ENCODE measurements at places on chromosomes 5 and 9.

- no peak overlapping the region for H3K4me3 ChIP-seq
- no peaks in the 10 kb centered on the region for H3K36me3 ChIP-seq
- H3K27me3 ChIP-seq: no peaks in the 10 kb centered on the region
- no peaks in the 10 kb centered on the region for H3K4me1 ChIP-seq
Measured at GRCh38 chr5:100791391-100791790, 111.7 kb downstream of the ST8SIA4 start.

DNA sequence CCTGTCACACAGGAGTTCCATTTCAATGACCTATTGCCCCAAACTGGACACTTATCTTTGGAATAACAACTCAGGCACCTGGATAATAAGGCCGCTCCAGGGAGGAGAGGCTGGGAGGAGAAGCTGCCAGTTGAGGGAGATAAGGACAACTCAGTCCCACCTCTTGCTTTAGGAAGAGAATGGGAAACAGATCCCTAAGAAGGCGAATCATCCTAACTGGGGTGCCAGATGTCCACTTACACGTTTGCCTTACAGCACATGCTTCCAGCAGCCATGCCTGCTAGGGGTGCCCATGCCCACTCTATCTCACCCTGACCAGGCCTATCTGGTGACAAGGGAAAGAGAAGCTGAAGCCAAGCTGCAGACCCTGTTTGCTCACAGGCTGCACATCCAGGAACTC lies 6.5 kb downstream of the HK3 start:
- H3K27ac ChIP-seq: no peak overlapping the region
- no peaks in the 10 kb centered on the region for H3K4me1 ChIP-seq
- no peak for DNase-seq
- H3K36me3 ChIP-seq: no peaks in the 10 kb centered on the region

DNA sequence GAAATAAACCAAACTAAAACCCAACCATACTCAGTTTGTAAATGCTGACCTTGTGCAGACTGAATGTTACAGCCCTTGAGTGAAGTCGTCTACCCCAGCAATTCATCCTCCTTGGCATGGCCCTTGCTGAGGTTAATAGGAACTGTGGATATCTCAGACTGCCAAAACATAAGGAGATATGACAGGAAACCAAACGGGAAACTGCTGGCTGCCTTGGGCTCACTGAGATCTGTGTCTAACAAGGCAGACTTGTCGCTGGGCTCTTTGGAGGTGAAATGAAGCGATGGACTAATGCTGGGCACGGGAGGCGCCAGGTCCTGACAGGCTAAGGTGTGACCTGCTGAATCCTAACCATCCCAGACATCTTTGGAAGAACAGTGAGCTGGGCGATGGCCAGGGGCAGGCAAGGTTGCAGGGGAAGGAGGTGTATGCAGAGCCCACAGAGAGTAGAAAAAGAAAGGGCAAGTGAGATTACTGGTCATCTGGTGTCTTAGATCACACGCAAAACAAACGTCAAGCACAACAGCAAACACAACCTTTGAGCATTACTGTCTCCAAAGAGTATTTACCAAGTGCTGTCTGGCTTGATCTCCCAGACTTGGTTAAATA lies 44.6 kb upstream of the ALDH1A1 start:
- no peaks in the 10 kb centered on the region for H3K4me1 ChIP-seq
- DNase-seq: no peak
- H3K27ac ChIP-seq: no peak overlapping the region
- H3K27me3 ChIP-seq: no peaks in the 10 kb centered on the region

GRCh38 chr5:175860531-175861045 lies 10.8 kb upstream of the CPLX2 start:
- no peaks in the 10 kb centered on the region for H3K36me3 ChIP-seq
- peaks cover 12% of the 10 kb centered on the region for H3K27me3 ChIP-seq
- H3K4me1 ChIP-seq: no peaks in the 10 kb centered on the region
- no peak overlapping the region for H3K27ac ChIP-seq
- DNase-seq: no peak
- no peak overlapping the region for H3K4me3 ChIP-seq

DNA sequence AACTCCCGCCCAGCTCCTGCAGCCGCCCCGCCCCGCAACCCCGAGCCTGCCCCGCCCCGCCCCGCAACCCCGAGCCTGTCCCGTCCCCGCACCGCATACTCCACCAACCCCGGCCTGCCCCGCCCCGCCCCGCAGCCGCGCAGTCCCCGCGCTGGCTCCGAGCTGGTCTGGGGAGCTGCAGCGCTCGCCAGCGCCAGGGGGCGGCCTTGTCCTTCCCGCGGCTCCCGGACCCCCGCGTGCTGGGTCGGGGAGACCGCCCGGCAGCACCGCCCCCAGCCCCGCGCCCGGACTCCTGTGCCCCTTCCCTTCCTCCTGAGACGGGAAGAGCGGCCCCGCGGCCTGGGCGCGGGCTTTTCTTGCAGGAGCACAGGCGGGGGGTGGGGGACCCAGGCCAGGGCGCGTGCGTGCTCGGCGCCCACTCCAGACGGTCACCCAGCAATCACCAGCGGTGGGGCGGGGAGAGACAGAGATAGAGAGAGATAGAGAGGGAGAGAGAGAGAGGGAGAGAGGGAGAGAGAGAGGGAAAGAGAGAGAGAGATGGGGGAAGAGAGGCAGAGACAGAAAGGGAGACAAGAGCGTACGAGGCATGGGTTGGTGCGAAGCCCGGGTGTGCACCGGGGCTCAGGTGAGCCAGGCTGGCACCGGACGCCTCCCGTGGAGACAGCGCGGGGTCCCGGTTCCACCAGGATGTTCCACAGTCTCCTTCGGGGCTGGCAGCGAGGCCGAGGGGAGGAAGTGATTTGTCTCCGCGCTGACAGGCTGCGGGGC lies 14.7 kb upstream of the TMEM250 start:
- DNase-seq: no peak
- no peak overlapping the region for H3K27ac ChIP-seq
- no peaks in the 10 kb centered on the region for H3K36me3 ChIP-seq
- H3K27me3 ChIP-seq: peaks cover 98% of the 10 kb centered on the region

- no peaks in the 10 kb centered on the region for H3K4me1 ChIP-seq
- no peak for DNase-seq
- no peak overlapping the region for H3K4me3 ChIP-seq
- no peaks in the 10 kb centered on the region for H3K36me3 ChIP-seq
- peaks cover 11% of the 10 kb centered on the region for H3K27me3 ChIP-seq
Measured at GRCh38 chr9:110573305-110573704, 6.2 kb downstream of the SVEP1 start.

DNA sequence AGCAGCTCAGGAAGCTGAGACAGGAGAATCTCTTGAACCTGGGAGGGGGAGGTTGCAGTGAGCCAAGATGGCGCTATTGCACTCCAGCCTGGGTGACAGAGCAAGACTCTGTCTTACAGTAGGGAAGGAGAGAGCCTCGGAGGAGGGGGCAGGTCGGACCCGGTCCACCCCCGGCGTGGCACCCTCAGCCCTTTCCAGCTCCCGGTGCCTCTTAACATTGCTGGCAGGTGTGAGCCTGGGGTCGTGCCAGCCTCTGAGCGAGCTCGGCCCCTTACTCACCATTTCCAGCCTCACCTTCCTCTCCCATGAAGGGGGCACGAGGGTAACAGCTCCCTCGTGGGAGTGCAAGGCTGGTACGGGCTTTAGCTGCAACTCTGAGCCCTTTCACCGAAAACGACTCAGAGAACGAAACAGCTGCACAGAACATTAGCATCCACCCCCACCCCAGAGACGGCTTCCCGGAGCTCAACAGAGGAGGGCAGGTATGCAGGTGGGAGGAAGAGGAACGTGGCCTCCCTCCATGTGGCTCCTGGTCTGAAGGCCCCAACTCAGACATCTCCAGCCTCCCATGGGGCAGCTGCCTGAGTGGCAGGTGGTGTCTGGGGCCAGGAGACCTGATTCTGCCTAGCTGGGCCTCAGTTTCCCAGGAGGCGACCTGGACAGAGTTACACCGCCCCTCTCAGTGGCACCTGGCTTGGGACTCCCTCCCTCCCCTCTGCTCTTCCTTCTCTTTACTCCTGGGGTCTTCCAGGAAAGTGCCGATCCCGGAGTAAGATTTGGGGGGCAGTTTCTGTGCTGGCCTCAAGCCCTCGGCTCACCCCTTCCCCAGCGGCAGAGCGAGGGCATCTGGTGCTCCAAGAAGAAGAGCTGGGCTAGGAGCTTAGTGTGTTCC lies 28.5 kb upstream of the ABO start:
- H3K36me3 ChIP-seq: no peaks in the 10 kb centered on the region
- no peaks in the 10 kb centered on the region for H3K4me1 ChIP-seq
- no peak for DNase-seq
- no peak overlapping the region for H3K4me3 ChIP-seq
- peaks cover 14% of the 10 kb centered on the region for H3K27me3 ChIP-seq
- H3K27ac ChIP-seq: no peak overlapping the region

GRCh38 chr5:74866596-74867162 lies 492 bp upstream of the FAM169A start:
- no peak for DNase-seq
- no peak overlapping the region for H3K27ac ChIP-seq

DNA sequence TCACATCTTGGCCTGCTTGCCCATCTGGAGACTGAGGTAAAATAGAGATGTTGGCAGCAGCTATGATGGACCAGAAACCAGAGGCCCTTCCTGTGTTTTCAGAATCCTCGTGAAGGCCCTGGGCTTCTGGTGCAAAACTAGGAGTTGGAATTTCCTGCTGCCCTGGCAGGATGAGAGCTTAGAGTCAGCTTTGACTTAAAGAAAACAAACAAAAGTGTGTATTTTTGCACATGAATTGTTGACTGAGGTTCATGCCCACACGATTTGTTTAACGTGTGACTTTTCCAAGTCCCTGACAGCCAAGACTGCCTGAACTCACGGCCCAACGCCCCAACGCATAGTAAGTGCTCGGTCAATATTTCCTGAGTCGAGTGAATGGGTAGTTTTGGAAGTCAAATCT lies 303.1 kb downstream of the MLLT3 start:
- DNase-seq: no peak
- no peaks in the 10 kb centered on the region for H3K27me3 ChIP-seq
- no peak overlapping the region for H3K4me3 ChIP-seq
- H3K36me3 ChIP-seq: no peaks in the 10 kb centered on the region
- peaks cover 25% of the 10 kb centered on the region for H3K4me1 ChIP-seq
- peak overlapping the region; percentile 74 for H3K27ac ChIP-seq

DNA sequence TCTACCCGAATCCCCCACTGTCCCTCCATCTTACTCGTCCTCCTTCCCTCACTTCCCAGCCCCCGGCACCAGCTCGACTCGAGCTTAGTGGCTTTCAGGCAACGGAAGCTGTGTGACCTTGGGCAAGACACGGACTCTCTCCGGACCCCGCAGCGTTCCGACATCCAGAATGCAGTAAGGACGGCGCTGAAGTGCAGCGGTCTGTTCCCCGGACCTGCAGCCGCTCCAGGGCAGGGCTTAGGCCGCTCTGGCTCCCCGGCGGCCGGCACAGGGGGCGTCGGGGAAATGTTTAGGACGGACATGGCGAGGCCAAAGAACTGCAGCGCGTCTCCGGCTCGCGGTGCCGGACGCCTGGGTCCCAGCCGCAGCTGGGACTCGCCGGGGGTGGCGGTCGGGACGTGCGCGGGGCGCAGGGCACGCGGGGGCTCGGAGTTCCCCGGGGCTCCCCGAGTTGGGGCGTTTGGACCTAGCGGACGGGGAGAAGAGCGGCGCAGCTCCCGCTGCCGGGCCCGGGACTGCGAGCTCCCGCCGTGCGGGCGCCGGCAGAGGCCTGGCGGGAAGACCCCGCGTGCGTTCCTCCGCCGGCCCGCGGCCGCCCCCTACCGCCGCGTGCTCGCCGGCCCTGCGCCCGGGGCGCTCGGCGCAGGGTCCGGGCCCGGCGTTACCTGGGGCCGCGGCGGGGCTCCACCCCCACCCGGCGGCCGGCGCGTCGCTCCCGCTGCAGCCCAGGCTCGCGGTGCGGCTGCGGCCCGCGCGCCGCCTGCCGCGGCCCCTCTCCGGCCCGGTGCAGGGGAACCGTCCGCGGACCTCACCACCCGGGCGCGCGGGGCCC lies 5.6 kb upstream of the RNF44 start:
- no peak for DNase-seq
- no peaks in the 10 kb centered on the region for H3K36me3 ChIP-seq
- H3K27ac ChIP-seq: peak overlapping the region; percentile 81

DNA sequence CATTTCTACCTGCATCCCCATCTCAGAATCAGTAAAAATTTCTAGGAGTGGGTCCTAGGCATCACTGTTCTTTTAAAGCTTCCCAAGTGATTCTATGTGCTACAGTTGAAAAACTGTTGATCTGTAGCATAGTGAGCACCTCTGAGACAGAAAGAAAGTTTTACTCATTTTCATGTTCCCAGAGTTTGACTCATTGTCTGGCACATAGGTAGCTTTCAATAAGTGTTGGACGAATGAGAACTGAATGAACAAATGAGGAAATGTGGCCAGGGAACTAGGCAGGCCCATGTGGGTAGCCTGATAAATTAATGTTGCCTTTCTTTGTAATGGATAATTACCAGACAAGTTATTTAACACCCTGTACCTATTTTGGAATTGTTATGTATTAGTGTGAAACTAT lies 33.8 kb downstream of the RNF180 start:
- DNase-seq: no peak
- no peak overlapping the region for H3K4me3 ChIP-seq
- no peak overlapping the region for H3K27ac ChIP-seq
- no peaks in the 10 kb centered on the region for H3K36me3 ChIP-seq
- no peaks in the 10 kb centered on the region for H3K27me3 ChIP-seq

- no peaks in the 10 kb centered on the region for H3K36me3 ChIP-seq
- DNase-seq: no peak
- no peak overlapping the region for H3K4me3 ChIP-seq
- H3K27ac ChIP-seq: no peak overlapping the region
- H3K27me3 ChIP-seq: no peaks in the 10 kb centered on the region
Measured at GRCh38 chr9:38171538-38171884, 102.5 kb upstream of the SHB start.

- peak overlapping the region; percentile 22 for H3K27ac ChIP-seq
- peaks cover 16% of the 10 kb centered on the region for H3K4me1 ChIP-seq
- no peak for DNase-seq
- no peaks in the 10 kb centered on the region for H3K36me3 ChIP-seq
- H3K4me3 ChIP-seq: no peak overlapping the region
Measured at GRCh38 chr5:55691265-55692105, 20.6 kb downstream of the SLC38A9 start.

Measured in suprapubic skin (tissue), 4 donors.